ENCODE measurements at places on chromosomes 13 and 19.

- DNase-seq, result no peak
Observed at GRCh38 chr19:10010247-10010691, at the start of gene COL5A3. TSS of gene COL5A3 (minus strand) at chr19:10010504. CDS start at chr19:10010385, 119 bp downstream.

- no peak for DNase-seq
Observed at GRCh38 chr13:26847281-26847680, 86.7 kb upstream of the GPR12 start.

- DNase-seq, result peak; percentile 30
Observed at GRCh38 chr19:45972081-45972946, 1.4 kb downstream of the NOVA2 start.

GRCh38 chr13:103066781-103067345, 646 bp upstream of the SLC10A2 start:
- no peak for DNase-seq

GRCh38 chr19:46813839-46814358, 25.5 kb upstream of the SLC1A5 start:
- no peak for DNase-seq

- no peak for DNase-seq
Observed at GRCh38 chr19:23346696-23347095, 48.6 kb downstream of the ZNF91 start.

- no peak for DNase-seq
Observed at GRCh38 chr13:48985756-48986155, 10.0 kb downstream of the FNDC3A start.

DNA sequence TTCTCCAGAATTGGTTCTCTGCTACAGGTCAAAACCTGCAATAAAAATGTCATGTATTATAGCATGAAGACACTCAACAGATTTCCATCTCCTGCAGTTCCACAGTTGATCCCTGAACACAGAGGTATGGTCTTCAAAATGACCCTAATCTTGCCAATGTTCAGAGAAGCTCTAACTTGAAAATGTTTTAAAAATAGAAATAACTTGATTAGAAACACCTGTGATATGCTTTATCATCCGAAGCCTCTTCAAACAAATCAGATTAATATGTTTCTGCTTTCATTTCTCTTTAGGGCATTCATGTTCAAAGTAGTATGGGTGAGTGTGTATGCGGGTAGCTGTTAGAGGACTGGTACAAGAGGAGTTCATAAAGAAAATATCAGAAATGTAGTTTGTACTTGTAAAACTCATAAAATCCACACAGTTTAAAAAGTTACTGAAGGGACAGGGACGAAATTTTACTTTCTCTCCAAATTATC, 60.4 kb downstream of the KCNRG start:
- DNase-seq, result no peak

DNA sequence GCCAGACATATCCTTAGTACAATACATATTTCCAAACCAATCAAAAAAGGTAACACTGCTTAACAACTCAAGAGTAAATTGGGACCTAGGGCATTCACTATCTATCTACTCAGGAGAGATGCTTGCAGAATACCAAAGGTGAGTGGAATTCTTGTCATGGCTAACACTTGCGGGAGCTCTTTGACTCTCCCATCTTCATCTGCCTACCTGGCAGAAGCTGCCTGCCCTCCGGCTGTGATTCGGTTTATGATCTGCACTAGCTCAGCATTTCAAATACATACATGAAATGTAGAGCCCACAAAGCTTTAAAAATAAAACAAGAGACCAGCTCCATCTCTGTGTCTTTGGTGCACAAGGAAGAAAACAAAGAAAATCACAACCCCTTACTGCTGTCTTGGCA, 127.3 kb downstream of the STARD13 start:
- no peak for DNase-seq

GRCh38 chr19:39083599-39083982, 577 bp upstream of the ACP7 start:
- DNase-seq, result no peak

GRCh38 chr19:4802711-4803110, 11.2 kb downstream of the FEM1A start:
- no peak for DNase-seq

Measured in KBM-7 (cell line).